ENCODE measurements at places on chromosomes 7 and 10.

- DNase-seq: no peak
Observed at GRCh38 chr10:43970717-43971116, 322.0 kb upstream of the ZNF32 start.

- DNase-seq: no peak
Observed at GRCh38 chr10:118865998-118866693, 111.4 kb upstream of the CACUL1 start.

- DNase-seq: no peak
Observed at GRCh38 chr10:79070606-79071395, 2.0 kb downstream of the ZMIZ1 start.

GRCh38 chr7:155490697-155491628, 33.0 kb downstream of the EN2 start:
- DNase-seq: peak; percentile 41

GRCh38 chr7:35437619-35438275, 183.8 kb upstream of the TBX20 start:
- no peak for DNase-seq

DNA sequence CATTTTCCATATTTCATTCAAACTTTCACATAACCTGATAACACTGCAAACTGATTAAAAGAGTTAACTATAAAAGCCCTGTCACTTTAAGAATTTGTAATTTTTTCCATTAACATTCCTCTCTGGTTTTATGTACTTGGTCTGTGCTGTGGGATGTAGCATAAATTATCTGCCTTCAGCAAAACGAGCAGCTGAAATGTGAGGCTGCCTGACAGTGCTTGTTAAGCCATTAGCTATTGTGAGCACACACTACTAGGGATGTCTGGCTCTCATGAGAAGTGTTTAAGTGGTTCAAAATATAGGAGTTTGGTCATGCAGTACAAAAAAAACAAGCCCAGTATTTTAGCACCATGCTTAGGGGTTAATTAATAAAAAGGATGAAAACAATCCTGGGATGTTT, 63.0 kb downstream of the HOXA1 start:
- DNase-seq: no peak

GRCh38 chr7:4783762-4784351, 8.4 kb downstream of the AP5Z1 start:
- DNase-seq: no peak
